ENCODE measurements at places on chromosomes 6 and 20.

GRCh38 chr6:149929422-149929821, 6.5 kb upstream of the RAET1G start:
- DNase-seq = no peak

DNA sequence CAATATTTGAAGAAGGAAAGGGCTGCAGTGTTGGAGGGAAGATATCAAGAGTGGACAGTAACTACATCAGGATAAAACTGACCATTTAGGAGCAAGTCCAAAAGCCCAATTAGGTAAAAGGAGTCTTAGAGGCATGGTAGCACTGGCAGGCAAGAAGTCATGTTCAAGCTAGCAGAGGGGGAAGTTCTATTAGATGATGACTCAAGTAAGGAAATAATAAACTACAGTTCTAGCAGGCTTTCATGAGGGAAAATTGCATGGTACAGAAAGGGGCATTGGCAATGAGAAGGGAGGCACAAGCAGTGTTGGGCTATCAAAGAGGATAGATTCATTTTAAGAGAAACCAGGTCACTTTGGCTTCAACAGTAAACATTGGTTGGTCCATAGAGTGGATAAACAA, 156.1 kb upstream of the PTPRK start:
- no peak for DNase-seq

GRCh38 chr6:94636780-94637385, 940.5 kb upstream of the MANEA start:
- DNase-seq = no peak

GRCh38 chr20:1883986-1884385, 11.2 kb upstream of the SIRPA start:
- DNase-seq = no peak

DNA sequence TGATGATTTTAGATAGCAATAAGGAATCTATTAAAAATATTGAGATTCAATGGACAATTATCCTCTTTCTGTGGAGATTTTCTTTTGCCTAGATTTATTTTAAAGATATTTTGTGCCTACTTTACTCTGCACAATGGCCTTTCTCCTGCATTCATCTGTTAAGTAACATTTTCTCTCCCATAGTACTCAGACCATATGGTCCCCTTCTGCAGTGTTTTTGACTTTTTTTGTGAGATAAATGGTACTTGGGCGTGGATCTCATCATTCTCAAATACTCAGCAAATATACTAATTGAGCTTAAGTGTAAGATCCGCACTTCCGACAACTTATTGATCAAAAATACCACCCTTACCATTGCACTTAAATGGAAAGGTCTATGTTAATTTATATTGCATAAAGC, 55.8 kb downstream of the PHACTR1 start:
- DNase-seq = no peak

DNA sequence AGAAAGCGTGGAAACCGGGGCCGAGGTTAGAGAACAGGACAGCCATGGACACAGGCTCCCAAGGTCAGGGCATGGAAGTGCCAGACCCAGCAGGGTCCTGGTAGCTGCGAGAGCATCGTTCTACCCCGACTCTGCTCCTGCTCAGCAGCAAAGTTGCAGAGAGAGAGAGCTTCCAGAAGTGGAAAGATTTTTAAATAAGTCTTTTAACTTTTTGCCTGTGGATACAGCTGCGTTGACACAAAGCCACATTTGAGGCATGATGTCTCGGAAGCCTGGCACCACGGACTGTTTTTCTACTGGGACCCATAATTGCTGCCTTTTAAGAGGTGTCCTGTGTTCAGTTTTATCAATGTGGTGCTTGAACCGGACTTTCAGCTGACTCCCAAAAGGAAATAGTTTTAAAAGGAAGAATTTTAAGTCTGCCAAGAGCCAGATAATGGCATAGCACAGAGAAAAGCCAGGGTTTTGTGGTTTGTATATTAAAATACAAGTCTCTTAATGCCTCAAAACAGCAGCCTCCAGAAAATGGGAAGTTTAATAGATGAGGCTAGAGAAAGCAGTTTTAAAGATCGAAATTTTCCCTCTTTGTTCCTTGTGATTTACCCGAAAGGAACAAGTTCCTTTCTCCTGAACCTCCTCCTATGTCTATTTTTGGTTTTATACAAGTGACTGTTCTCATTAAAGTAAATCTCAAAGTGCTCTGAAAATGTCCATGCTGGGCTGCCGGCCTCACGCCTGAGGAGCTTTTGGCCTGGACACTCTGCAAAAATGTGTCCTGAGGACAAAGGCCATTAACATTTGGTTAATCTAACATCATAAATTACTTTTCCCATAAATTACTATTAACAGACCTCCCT, 91.5 kb downstream of the RIN2 start:
- no peak for DNase-seq

GRCh38 chr6:143408787-143409162, 41.7 kb downstream of the ADAT2 start:
- no peak for DNase-seq

DNA sequence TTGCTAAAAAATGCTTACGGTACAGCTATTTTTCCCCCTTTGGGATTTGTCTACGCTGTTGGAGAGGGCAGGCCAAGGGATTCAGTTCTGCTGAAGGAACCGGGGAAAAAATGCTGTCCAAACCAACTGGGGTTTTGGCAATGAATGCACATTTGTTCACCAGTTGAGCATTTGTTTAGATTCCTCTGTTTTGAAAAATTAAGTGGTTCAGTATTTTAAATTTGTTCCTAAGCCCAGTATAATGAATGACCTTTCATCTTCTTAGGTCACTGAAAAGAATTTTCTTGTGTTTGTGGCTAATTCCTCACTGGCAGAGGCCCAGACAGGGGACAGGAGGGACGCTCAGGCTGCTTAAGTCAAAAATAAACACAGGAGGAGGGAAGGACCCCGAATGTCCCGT, 10.8 kb upstream of the EYA2 start:
- no peak for DNase-seq

DNA sequence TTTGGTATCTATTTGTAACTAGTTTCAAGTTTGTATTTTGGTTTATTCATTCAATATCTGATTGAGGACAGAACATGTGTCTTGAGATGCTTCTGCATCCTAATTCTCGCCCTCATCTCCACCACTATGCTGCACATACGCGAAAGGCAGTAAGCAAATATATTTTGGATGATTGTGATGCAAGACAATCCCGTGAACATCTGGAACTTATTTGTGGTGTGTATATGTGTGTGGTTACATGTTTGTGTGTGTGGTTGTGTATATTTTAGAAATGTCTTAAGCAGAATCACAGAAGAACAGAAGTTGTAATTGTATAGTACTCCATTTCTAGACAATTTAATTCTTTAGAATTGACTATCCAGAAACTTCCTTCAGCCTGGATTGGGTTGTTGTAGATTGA, 35.1 kb upstream of the RNF144B start:
- no peak for DNase-seq

GRCh38 chr6:55992546-55992945, 117.2 kb upstream of the BMP5 start:
- no peak for DNase-seq

DNA sequence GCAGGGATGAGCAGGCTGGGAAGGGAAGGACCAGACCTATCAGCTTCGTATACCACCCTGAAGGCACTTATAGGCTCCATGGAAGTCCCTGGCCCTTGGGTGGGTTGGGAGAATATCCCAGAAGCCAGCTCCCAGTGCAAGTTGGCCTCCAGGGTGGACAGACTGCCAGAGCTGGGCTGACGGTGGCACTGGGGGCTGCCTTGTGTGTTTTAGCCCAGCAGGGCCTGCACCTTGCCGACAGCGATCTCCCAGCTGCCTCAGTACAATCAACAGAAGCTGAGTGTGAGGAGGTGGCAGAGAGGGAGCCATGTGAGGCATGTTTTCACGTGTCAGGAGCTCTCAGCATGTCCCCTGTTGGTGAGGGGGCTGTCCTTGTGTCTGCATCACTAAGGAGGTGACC, 159.5 kb downstream of the VEGFA start:
- no peak for DNase-seq

DNA sequence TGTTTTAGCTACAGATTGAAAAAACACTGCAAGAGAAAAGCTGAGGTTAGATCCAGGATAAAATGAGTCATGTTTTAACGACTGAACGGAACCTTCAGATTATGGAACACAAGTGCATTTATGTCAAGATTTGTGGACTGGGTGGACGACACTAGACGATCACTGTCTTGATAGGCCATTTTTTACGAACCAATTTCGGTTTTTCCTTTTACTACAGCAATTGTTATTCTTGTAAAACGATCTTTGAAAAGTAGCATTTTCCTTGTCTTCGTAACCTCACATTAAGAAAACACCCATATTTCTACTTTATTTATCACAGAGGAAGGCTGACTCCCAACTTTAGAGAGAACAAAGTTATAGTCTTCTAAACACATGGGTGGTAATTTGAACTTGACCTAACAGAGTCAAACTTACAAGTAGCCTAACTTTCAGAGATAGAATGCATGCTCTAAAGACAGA, 294.2 kb upstream of the TCF21 start:
- no peak for DNase-seq

All from stimulated activated CD4-positive, alpha-beta T cell treated with anti-CD3 and anti-CD28 coated beads, TNF-alpha, amount 100 ng/mL, for 24 hours (primary cell).